ENCODE measurements at places on chromosomes 2 and 18.

- no peak for DNase-seq
Observed at GRCh38 chr18:23069481-23069880, 65.8 kb upstream of the CABLES1 start.

- no peak for DNase-seq
Observed at GRCh38 chr18:11288401-11288800, 139.0 kb upstream of the PIEZO2 start.

- peak; percentile 68 for DNase-seq
Observed at GRCh38 chr2:17851731-17852585, 26.5 kb upstream of the KCNS3 start.

DNA sequence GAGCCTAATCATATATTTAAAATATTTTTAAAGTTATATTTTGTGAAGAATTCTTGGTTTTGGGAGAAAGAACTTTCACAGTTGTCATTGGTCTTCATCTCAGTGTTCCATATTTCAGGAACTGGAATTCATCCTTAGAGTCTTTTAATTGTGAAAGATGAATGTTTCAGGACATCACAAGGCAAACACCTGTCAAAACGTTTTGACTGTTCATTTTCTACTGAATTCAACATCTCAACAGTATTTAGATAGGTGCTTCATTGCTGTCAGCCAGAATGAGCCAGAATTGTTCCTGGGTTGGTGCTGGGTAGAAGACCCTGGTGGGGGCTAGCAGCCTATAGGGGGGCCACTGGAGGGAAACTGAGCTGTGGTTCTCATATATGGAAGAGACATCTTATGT, 255.1 kb upstream of the CXCR4 start:
- no peak for DNase-seq

- no peak for DNase-seq
Observed at GRCh38 chr2:46020416-46020815, 276.8 kb upstream of the EPAS1 start.

DNA sequence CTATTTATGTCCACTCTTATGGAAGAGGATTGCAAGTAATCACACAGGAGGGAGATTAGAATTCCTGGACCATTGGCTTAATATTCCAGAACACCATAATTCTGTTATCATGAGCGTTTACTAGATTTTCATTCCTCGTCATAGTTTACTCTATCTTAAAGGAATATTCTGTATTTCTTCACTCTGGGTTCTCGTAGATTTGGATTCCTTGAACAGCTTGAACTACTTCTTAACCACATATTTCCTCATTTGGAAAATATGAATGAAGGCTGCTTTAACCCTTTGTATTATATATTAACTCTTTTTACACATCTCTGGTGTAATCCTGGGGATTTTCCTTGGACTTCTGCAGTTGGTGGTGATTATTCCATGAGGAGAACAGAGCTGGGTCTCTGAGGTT, 46.3 kb upstream of the CCBE1 start:
- DNase-seq = no peak

- no peak for DNase-seq
Observed at GRCh38 chr18:65750389-65751154, at the start of gene CDH7. Gene CDH7, plus strand, starts transcription at chr18:65751012. Its CDS starts 11,831 bp downstream, at chr18:65762843.

GRCh38 chr2:25274868-25275574, 66.7 kb downstream of the DNMT3A start:
- DNase-seq = no peak

GRCh38 chr18:13520306-13520705, 206.1 kb downstream of the FAM210A start:
- no peak for DNase-seq

DNA sequence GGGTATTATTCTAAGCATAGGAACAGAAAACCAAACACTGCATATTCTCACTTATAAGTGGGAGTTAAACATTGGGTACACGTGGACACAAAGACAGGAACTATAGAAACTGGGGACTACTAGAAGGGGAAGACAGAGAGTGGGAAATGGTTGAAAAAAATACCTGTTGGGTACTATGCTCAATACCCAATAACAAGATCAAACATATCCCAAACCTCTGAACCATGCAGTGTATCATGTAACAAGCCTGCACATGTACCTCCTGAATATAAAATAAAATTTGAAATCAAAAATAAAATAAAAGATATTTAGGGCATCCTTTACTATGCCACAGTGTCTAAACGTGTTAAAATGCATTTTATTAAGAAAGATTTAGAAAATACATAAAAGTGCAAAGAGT, 221.0 kb upstream of the TFPI start:
- no peak for DNase-seq

GRCh38 chr2:236343400-236344161, 79.4 kb upstream of the ASB18 start:
- peak; percentile 67 for DNase-seq

DNA sequence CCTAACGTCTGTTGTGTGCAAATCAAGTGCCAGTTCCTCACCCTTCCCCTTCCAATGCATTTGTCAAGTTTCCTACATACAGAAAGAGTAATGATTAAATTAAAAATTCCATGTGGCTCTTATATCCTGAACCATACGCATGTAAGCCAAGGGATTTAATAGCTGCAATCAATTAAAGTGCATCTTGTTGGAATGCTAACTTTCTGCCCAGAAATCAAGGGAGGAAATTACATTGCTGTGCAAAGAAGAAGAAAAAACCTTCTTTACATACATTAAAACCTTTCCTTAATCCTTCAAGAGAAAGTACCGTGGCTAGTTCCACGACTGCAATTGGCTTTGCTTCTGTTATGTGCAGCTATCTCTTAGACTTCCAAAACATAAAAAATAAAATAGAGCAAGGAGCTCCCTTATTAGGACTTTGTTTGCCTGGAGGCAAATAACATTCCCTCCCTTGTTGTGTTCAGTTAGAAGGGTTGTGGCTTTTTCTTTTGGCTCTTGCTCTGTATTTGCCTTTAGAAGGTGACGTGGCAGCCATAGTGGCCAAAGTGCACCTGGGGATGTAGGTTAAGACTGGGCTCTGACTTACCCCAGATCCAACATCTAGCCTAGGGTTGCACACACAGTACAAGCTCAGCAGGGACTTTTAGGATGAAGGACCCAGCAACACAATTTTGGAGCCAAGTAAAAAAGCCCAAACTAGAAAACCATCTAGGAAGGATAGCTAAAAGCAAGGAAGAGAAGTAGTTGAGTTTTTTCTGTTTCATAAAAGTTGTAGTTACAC, 158.3 kb downstream of the ANTXR1 start:
- no peak for DNase-seq

- no peak for DNase-seq
Observed at GRCh38 chr18:54030434-54030833, 194.0 kb downstream of the MBD2 start.

DNA sequence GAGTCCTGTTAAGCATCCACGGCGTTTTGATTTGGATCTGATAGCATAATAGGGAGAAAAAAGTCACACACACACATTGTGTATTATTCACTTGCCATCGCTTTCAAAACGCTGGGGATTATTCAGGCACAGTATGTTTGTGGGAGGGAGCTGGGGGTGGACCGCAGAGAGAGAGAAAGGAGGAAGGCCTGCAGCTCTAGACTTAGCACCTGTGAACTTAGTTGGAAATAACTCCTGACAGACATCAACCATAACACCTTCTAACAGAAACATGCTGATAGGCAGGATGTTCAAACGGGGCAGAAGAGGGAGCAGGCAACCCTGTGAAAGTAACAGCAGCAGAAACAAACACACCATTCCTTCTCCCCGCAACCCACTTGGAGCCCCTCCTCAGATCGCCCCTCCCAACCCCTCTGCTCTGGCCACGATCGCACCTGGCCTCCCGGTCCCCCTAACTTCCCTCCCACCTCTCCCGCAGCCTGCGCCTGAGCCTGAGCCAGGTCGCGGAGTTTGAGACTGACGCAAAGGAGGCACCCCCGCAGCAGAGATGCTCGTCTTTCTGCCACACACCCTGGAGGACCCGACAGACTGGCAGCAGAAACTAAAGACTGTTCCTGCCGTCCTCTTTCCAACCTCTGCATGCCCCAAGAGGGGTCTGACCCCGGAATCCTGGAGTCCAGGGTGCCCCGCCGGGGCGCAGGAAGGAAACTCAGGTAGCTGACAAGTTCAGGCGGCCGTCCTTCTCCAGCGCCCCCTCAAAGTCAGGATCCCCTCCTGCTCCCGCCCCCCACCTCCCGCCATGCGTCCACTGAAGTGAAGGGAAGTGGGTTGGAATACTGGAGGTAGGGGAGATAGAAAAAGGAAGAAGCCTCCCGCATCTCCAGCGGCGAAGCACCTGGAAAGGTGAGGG, 738 bp downstream of the CHST9 start:
- DNase-seq = no peak

DNA sequence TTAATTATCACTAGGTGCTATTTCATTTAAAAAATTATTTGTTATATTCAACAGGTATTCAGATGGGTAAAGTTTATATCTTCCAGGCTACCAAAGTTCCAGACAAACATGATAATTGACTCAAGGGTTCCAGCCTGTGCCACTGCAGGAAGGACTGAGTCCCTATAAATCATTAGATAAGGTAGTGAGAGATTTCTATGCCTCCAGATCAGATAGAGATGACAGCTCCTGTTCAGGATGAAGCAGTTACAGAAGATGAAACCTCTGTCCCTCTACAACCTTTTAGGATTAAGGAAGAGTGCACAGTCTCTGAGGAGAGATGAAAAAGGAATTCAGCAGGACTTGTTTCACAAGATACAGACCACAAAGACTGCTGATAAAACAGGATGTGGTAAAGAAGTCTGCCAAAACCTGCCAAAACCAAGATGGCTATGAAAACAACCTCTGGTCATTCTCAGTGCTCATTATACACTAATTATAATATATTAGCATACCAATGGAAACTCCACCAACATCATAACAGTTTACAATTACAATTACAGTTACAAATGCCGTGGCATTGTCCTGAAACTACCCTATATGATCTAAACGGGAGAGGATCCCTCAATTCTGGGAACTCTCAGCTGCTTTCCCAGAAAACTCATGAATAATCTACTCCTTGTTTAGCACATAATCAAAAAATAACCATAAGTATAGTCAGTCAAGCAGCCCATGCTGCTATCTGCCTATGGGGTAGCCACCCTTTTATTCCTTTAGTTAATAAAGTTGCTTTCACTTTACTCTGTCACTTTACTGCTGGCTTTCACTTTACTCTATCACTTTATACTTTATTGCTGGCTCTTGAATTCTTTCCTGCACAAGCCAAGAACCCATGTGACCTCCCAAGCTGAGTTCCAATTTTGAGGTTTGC, 288.5 kb downstream of the PDE11A start:
- DNase-seq = no peak

DNA sequence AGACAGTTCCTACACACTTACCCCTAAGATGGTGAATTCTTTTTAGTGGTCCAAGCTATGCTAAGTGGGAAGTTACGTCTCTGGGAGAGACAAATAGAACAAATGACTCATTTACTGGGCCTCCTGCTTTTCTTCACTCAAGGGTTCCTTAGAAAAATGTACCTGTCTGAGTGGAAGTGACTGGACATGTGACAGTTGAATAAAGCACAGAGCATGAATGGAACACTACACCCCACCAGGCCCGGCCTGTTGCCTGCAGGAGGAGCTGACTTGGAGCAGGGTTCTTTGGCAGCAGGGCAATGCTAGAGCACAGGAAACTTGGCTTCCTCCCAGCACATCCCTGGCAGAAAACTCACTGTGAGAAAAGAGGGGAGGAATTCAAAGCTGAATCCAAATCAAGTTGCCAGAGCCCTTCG, 451.0 kb upstream of the SETBP1 start:
- no peak for DNase-seq

DNA sequence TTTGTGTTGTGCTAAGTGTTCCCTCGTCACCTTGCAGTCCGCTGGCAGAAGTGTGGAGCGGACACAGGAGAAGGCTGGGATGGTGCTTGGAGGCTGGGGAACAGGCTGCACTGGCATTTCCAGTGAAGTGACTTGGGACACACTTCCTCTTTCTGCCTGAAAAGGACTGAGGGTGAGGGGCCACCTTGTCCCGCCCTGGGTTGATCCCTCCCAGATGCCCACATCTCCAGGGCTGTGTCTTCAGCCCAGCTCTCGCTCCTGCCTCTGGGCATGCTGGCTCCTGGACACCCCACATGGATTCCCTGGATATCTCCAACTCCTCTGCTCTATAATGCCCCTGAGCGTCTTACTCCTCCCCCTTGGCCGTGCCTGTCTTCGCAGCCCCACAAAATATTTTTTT, 412.6 kb downstream of the PTPRM start:
- no peak for DNase-seq

- no peak for DNase-seq
Observed at GRCh38 chr2:136019306-136019705, 33.9 kb upstream of the DARS1 start.

- DNase-seq = no peak
Observed at GRCh38 chr18:8313043-8313442, 296.2 kb upstream of the RAB12 start.

DNA sequence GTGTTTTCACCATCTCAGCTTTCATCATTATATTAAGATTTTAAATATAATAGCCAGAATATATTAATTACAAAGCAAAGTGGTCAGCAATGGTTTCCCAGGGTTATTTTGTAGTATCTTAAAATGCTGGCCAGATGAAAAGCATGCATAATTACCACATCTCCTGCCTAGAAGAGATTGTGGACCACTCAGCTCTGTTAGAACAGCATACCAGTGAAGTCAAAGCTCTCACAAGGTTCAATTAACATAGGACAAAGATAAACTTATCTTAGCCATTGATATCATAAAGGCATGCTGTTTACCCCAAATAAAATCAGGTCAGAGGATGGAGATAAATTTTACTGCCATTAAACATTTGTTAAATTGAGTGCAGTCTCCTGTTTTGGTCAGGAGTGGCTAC, 19.3 kb upstream of the PDE1A start:
- no peak for DNase-seq

GRCh38 chr2:203705178-203705577, 1.3 kb upstream of the CD28 start:
- no peak for DNase-seq

GRCh38 chr18:64131314-64131713, 17.6 kb downstream of the LINC00305 start:
- DNase-seq = no peak

- DNase-seq = no peak
Observed at GRCh38 chr2:46007412-46007811, 289.8 kb upstream of the EPAS1 start.

GRCh38 chr2:217853301-217853881, 149.4 kb downstream of the TNS1 start:
- DNase-seq = no peak

GRCh38 chr2:216073773-216074172, 7.8 kb downstream of the PECR start:
- DNase-seq = no peak

GRCh38 chr2:68766376-68766845, 31.8 kb downstream of the ARHGAP25 start:
- DNase-seq = no peak

- no peak for DNase-seq
Observed at GRCh38 chr18:57931038-57931437, 113.0 kb upstream of the NEDD4L start.

- no peak for DNase-seq
Observed at GRCh38 chr2:239661334-239662312, 260.8 kb upstream of the HDAC4 start.
